ENCODE measurements at places on chromosomes 7 and 10.

DNA sequence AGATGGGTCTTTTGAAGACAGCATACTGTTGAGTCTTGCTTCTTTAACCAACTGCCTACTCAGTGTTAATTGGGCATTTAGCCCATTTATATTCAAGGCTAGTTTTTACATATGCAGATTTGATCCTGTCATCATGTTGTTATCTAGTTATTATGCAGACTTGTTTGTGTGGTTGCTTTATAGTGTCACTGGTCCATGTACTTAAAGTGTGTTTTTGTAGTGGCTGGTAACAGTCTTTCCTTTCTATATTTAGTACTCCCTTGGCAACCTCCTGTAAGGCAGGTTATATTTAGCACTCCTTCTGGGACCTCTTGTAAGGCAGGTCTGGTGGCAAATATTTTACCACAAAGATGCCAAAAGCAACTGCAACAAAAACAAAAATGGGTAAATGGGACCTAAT, 66.7 kb downstream of the TES start:
- no peak for DNase-seq

DNA sequence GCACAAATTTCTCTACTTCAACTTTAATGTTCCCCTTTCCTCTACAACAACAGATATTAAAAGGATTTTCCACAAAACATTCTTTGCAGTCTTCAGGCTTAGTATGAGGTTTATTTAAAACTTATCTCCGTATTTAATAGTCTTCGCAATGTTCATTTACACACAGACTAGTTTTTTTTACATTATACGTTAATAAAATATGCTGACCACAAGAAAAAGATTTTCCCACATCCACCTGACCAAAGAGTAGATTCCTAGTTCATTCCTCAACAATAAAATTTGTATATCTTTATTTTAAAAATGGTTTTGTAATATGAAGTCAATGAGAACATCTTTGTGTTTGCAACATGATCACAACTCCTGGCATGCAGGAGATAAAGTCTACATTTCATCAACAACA, 42.4 kb downstream of the POT1 start:
- DNase-seq, result no peak

- no peak for DNase-seq
Observed at GRCh38 chr10:105138358-105138757, 497.3 kb downstream of the SORCS3 start.

GRCh38 chr7:156100086-156100485, 287.8 kb upstream of the SHH start:
- DNase-seq, result no peak

GRCh38 chr10:42981358-42982236, 95.3 kb upstream of the RET start:
- DNase-seq, result no peak

DNA sequence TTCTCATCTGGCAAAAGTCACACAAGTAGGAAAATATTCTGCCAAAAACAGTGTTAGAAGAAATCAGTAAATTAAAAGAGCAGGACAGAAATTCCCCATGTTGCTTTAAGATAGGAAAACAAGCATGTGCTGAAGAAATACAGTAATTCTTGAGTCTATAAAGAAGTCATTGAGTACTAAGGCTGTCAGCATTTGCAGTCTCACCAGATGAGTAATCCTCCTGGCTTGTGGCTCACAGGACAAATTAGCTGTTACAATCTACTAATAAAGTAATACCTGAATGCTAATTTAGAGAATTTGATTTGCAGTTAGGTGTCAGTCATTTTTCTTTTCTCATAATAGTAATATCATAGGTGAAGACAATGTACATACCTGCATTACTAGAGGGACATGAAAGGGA, 1158.9 kb upstream of the CELF2 start:
- no peak for DNase-seq

GRCh38 chr10:28928484-28928883, 251.2 kb downstream of the BAMBI start:
- no peak for DNase-seq

GRCh38 chr7:22722536-22723180, 4.3 kb upstream of the IL6 start:
- DNase-seq, result no peak

- DNase-seq, result no peak
Observed at GRCh38 chr10:32379318-32379949, 32.5 kb upstream of the EPC1 start.

- DNase-seq, result peak; percentile 49
Observed at GRCh38 chr10:101780818-101781654, 2.2 kb downstream of the NPM3 start.

GRCh38 chr7:92614660-92615174, 24.5 kb upstream of the FAM133B start:
- no peak for DNase-seq

DNA sequence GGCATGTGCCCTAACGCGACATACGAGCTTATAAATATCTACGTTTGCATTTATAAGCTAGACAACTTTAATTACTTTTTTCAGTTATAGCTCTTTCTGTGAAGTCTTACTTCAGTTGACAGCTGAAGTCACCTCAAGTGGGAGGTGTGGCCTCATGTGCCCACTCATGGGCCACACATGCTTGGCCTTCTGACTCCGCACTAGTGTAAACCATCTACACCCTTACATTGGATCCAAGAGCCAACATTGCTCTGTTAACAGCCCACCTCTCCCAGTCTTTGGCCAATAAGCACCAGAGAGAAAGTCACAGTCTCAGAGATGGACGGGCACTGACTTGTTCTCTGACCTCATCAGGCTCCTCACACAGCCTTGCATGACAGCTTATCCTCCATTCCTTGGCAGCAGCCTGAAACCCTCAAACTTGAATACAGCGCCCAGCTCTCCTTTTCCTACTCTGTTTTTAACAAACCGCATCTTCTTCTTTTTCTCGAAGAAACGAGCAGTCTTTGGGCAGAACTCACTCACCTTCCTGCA, 70.9 kb upstream of the AMPH start:
- DNase-seq, result no peak

GRCh38 chr10:71081229-71081560, 131.2 kb upstream of the UNC5B start:
- DNase-seq, result no peak

DNA sequence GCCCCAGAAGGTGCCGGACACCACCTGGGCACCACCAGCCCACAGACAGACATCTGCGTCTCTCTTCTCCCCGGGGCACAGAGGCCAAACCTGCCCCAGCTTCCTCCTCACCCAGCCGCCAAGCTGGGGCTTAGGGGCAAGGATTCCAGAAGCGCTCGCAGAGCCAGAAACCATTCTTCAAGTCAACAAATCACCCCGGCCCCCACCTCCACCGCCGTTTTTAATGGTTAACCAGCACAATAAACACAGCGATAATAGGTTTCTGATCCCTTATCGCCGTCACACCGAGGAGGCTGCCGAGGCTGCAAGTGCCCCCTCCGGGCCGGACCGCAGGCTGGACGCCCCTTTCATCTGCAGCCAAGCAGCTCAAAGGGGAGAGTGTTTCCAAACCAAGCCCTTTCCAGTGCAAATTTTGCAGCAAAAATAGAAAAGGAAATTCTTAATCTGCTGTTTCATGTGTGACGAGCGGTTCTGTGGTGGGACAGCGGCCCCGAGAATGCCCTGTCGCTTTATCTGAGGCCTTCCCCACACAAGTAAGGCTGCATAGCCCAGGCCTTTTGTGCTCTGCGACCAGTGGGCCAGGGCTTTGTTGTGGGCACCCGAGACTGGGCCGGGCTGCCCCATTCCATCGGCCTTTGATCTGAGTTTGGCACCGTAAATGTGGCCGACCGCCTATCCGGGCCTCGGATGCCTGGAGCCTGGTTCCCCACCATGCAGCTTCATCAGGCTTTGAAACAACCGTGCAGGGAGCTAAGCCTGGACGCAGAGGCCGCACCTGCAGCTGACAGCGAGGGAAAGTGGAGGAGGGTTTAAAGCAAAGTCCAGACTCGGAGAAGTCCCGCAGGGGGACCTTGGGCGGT, 83.2 kb downstream of the FOXL3 start:
- DNase-seq, result no peak

DNA sequence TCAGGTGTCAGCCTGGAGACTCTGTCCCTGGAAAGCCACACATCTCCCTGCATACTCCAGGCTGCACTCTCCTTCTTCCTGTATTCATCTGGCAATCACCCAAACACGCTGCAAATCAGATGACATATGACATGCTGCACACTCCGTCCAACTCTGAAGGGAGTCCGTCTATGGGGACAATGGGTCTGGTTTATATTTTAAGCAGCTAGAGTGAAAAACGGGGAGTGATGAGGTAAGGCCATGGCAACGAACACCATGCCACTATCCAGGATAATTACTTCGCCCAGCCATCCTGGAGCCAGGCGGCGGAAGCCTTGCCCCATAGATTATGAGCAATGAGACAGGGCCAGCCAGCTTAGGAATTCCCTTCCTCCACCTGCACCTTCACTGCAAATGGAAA, 140.1 kb downstream of the PLXNA4 start:
- no peak for DNase-seq

DNA sequence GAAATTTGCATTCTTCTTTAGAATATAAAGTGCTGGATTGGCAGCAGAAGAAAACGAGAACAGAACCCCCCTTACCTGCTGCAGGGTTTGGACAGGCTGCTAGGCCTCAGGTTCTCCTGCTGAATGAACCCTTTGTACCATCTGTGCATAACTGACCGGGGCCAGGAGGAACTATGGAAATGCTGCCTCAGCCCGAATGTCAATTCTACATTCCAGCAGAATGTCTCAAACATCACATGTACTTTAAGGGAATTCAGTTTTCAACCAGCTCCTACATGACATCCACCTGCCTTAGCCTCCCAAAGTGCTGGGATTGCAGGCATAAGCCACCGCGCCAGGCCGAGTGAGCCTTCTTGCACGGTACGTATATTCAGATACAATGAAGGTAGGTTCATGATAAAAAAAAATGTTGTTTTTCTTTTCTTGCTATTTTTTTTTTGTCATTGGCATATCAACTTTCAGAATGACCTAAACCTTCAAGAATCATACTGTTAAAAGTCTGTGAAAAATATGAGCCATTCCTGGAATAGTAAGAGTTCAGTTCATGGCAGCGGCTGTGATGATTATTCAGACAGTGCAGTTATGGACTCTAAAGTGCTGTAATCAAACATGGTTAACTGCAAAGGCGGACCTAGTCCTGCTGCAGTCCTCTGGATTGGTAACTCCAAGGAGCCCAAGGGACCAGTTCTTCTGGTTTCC, 84.4 kb upstream of the TNS3 start:
- DNase-seq, result no peak

Measured in stimulated activated CD8-positive, alpha-beta memory T cell treated with anti-CD3 and anti-CD28 coated beads, Interleukin-12 subunit alpha, Interleukin-12 subunit beta, amount 100 ng/mL, for 4 hours (primary cell).